Calu3 (cell line): ENCODE measurements at places on chromosomes 7 and 10. TPM values are rescaled to one million over a fixed set of nuclear protein-coding genes. Genes with fewer than 3 reads are reported as not detected.

GFRA1 gene
- not detected in 2 replicates for total RNA-seq

TLX1 gene
- total RNA-seq: not detected in 2 replicates

EN2 gene
- total RNA-seq: 3.2 TPM in 2 replicates

GRCh38 chr7:158798741-158799140 is 30.6 kb downstream of the ESYT2 start:
- DNase-seq: no peak

LRIT1 gene
- total RNA-seq: not detected in 2 replicates

- DNase-seq: no peak
Observed at GRCh38 chr7:101871351-101871750, 53.9 kb downstream of the CUX1 start.

DNA sequence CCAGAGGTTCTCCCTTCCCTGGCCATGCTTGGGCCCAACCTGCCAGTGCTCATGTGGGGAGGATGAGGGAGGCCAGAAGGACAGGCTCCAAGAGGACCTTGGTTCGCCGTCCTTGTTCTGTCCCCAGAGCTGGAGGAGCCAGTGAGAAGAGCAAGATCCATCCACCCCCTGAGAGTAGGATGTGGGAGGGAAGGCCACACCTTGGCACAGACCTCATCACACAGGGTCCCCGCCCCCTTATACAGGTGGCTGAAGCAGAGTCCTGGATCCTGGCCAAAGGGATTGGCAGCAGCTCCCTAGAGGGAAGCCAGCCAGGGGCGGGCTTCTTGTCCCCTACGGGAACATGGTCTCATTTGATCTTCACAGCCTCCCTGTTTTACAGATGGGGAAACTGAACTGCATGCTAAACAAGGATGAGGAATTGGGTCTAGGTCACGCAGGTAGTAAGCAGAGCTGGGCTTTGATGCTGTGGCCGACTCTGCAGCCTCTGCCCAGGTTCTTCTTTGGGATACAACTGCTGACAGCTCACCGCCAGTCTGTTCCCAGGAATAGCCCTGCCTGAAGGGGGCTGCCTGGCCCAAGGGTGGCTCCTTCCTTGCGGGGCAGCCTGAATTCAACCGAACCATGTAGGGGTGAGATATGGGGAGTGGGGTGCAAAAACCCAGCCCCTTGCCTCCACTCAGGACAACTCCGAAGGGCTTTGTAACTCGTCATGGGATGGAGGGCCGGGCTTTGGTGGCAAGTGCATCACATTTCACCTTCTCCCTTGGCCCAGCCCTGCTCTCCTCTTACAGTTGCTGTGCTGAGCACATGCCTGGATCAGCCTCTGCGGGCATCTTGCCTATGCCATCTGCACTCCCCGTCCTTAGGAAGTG is 62.2 kb upstream of the KDM7A start:
- DNase-seq: peak; percentile 53

CUBN gene
- total RNA-seq: 0.27 and 0.92 TPM in 2 replicates

DNA sequence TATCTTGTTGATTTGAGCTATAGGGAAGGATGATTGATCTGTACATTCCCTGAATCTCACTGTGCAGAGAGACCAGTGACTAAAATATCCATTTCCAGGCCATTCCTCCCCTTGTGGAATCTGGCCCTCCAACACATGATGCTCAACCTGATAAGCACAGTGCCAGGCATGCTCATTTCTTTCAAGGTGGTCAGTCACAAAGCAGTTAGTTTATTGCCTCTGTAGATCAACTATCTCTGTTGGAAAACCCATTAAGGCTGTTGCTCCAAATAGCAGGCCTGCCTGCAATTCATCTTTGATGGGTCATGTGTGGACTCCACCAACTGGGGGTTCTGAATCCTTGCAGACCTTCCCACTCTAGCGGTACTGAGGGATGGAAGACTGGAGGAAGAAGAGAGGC is 168.6 kb upstream of the FOXK1 start:
- DNase-seq: no peak

- DNase-seq: no peak
Observed at GRCh38 chr7:158638001-158638400, 50.4 kb upstream of the PTPRN2 start.

- DNase-seq: no peak
Observed at GRCh38 chr7:128859232-128860157, 3.2 kb upstream of the ATP6V1F start.

SUN3 gene
- total RNA-seq: 1.1 and 1.8 TPM in 2 replicates

TUBB8 gene
- total RNA-seq: 0.34 TPM in 1 of 2 replicates, not detected in the other

UPK3B gene
- total RNA-seq: 6.0 and 14.6 TPM in 2 replicates

GRCh38 chr7:105364684-105365083 is 24.0 kb downstream of the SRPK2 start:
- DNase-seq: no peak

DNA sequence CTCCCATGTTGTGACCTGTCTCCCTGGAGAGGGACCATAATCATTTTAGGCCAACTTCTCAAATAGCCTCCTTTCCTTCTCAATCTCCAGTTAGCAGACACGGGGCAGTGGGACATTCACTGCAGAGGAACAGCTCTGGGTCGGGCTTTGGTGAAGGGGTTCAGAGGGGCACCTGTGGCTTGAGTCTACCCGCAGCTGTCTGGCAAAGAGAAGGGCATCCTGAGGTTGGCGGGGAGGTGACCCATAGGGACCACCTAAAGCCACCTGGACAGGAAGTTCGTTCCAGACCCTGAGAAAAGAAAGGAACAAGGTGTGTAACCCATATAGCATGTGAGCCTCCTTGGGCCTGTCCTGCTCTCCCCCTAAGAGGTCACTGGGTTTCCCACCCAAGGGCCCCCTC is 155.0 kb downstream of the OAT start:
- no peak for DNase-seq

DNA sequence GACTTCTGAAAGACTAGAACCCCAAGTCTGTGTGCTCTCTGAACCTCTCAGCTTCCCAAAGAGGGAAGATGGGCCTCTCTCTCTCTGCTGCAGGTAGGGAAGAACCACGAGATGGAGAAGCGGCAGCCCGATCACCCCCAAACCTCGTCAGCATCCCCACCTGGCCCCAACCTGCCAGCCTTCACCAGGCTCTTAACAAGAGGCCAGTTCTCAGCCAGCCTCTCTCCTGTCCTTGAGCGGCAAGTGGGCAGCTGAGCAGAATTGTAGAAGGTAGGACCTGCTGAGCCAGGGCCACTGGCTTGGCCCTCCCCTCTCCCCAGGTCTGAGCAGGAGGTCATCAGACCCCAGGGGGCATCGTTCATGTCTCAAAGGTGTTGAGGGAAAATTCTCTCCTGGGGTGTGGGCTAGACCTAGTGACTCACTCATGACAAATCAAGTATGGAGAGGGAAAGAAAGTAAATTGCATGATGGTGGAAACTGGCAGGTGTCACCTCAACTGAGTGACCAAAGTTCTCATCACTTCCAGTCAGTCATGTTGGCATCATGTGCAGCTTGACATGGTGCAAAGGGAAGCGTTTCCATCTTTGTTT is 92.0 kb upstream of the GPR26 start:
- no peak for DNase-seq

GRCh38 chr7:6709808-6710207 is 3.1 kb upstream of the ZNF12 start:
- DNase-seq: no peak

DNA sequence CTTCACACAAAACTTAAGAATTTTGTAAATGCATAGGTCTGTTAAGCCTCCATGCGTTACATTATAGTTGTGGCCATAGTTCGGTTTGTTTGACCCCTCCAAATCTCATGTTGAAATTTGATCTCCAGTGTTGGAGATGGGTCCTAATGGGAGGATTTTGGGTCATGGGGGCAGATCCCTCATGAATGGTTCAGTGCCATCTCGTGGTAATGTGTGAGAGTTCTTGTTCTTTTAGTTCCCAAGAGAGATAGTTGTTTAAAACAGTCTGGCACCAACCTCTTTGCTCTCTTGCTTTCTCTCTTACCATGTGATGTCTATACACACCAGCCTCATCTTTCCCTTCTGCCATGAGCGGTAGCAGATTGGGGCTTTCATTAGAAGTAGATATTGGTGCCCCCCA is 264.3 kb downstream of the TCF7L2 start:
- DNase-seq: no peak

- DNase-seq: no peak
Observed at GRCh38 chr10:3395041-3395440, 222.5 kb upstream of the PITRM1 start.

DNA sequence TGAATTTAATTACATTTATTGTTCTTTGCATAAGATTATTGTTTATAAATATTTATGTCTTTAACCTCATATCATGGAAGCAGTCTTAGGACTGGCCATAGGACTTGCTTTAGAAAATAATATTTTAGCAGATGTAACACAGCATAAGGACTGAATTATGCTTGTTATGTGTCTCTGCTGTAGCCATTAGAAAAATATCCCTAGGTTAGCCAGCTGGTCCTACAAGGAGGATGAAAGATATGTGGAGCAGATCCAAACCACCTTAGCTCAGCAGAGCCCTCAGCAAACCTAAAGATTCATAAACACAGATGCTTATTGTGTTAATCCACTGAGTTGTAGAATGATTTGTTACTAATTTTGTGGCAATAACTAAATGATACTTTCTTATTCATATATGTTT is 166.0 kb upstream of the COL1A2 start:
- DNase-seq: no peak

- DNase-seq: no peak
Observed at GRCh38 chr10:10609379-10609955, 408.2 kb upstream of the CELF2 start.

DNA sequence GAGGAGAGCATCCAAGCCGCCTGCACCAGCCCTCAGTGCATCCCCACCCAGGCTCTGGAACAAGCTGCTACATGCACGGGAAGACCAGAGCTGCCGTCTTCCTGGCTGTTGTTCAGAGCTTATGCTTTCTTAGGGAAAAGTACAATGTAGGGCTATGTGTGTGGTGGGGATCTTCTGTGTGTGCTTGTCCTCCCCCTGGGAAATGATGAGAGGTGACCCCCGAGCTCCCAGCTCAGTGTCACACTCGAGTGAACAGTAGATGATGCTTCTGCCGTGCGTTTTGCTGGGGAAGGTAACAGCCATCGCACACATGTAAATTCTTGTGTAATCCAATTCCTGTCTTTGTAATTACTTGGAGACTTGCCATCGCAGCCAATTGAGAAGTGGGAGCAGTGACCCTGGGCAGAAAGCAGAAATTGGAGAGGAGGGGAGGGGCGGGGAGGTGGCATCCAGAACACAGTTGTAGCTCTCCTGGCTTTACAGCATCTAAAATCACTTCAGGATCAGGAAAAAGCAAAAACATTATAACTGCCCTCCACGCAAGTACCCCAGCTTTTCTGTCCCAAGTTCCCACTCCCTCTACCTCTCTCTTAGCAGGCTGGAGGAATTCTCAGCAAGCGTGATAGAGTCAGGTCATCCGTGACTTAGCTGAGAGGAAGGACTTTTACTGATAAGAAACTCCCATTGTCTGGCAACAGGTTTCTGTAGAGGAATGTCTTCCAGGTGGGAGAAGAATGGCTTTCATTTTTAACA is 149.6 kb downstream of the TCF7L2 start:
- no peak for DNase-seq

NANOS1 gene
- 4.6 and 6.8 TPM in 2 replicates for total RNA-seq

DNAJB12 gene
- 43.1 and 48.0 TPM in 2 replicates for total RNA-seq

SRRM3 gene
- 0.21 TPM in 1 of 2 replicates, not detected in the other for total RNA-seq

SPDYE9 gene
- total RNA-seq: not detected in 2 replicates

- no peak for DNase-seq
Observed at GRCh38 chr7:117225536-117225935, 97.3 kb downstream of the WNT2 start.

GRCh38 chr7:88546808-88547207 is 212.7 kb upstream of the ZNF804B start:
- DNase-seq: peak; percentile 58

HPS1 gene
- total RNA-seq: 28.1 and 34.2 TPM in 2 replicates

DNA sequence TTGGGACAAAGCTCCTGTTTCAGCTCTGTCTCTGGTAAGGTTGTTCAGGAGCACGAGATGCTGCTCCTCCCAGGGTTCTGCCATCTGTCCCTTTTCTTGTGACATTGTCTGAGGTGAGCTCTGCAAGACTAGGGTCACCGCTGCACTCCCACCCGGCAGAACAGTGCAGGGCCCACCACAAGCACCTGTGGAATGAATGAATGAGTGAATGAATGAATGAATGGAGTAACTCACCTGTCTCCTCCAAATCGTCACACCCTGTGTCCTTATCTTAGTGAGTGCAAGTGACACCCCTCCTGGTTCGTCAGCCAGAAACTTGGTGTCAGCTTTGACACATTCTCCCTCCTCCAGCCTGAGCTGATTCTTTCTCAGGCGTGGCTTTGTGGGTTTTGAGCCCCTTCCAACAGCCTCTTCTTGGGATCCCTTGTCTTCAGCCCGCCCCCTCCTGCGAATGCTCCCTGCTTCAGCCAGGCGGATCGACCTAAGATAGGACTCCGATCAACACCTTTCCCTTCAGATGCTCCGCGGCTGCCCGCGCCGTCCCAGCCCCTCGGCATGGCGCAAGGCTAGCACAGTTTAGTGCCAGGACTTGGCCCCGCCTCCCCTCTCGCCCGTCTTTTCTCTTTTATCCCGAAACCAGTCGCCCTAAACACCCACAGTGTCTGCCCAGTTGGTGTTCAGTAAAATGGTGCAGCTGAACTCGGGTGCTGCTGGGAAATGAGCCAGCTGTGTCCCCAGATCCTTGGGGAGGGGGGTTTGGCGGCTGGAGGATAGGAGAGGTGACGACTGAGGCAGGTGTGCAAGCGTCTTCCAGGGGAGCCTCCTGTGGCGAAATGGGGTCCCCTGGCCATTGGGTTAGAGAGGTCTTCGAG is 89.3 kb downstream of the BEND7 start:
- DNase-seq: peak; percentile 17

RBM20 gene
- total RNA-seq: 0.07 TPM in 1 of 2 replicates, not detected in the other

TAS2R4 gene
- total RNA-seq: 2.4 and 3.0 TPM in 2 replicates

DEPP1 gene
- total RNA-seq: 11.1 and 16.5 TPM in 2 replicates

GRCh38 chr7:158991824-158992621 is 135.7 kb downstream of the DYNC2I1 start:
- DNase-seq: no peak

GRCh38 chr7:134548877-134549276 is at the start of gene AKR1B15:
Gene AKR1B15 (plus strand): TSS chr7:134549110. CDS start chr7:134564620, 15,510 bp downstream.
- DNase-seq: no peak
